ENCODE measurements at places on chromosomes 1 and 21. TPM values are rescaled to one million over a fixed set of nuclear protein-coding genes. Genes with fewer than 3 reads are reported as not detected.
A peak's percentile ranks its signal among the peaks of the same experiment; 100 is the strongest.

DNA sequence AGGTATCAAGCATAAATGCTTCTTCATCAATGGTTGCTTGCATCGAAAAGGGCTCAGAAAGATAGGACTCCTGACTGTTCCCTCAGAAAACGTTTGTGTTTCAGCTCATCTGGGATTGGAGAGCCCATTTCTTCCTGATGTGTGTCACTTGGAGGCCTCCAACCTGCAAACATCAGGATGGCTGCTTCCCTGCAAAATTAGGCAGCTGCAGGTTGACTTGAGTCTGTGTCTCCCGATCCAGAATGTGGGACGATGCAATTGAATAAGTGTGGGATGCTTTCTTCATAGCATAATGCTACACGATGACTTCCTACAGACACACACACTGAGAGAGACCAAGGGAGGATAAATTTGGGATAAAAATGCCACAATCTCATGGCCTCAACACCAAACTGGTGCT is 42.2 kb downstream of the OLIG1 start:
- peaks cover 98% of the 10 kb centered on the region for H3K27me3 ChIP-seq
- no peak for DNase-seq

DNA sequence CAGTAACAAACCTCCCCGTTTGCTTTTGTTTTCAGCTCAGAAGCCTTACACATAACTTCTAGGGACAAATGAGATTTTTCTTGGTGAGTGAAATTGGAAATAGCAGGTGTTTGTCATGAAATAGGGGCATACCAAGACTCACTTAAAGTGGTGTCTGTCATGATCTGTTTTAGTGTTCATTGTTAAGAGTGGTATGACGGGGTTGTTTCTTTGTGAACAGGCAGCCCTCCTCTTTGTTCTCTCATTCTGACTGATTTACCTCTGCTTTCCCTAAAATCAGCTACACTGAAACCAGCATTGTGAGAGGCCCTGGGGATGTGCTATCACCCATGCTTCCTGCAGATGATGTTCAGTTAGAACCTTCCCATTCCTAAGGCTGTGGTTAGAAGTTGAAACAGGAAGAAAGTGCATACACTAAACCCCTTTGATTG is 2.5 kb upstream of the ERO1B start:
- no peak overlapping the region for H3K27ac ChIP-seq
- DNase-seq, result no peak

- H3K36me3 ChIP-seq, result no peaks in the 10 kb centered on the region
- peak; percentile 42 for DNase-seq
- H3K4me3 ChIP-seq, result peak overlapping the region; percentile 63
- H3K4me1 ChIP-seq, result peaks cover 26% of the 10 kb centered on the region
Measured at GRCh38 chr1:227944931-227945890, 2.5 kb downstream of the WNT9A start.

GRCh38 chr21:42299324-42300044 is 15.7 kb downstream of the TFF3 start:
- H3K27ac ChIP-seq, result no peak overlapping the region
- no peak overlapping the region for H3K4me3 ChIP-seq
- H3K27me3 ChIP-seq, result peaks cover 51% of the 10 kb centered on the region
- no peak for DNase-seq

- peaks cover 13% of the 10 kb centered on the region for H3K4me1 ChIP-seq
- no peak overlapping the region for H3K4me3 ChIP-seq
- H3K27me3 ChIP-seq, result no peaks in the 10 kb centered on the region
- no peak for DNase-seq
Measured at GRCh38 chr1:60835649-60836048, 246.7 kb upstream of the NFIA start.

DNA sequence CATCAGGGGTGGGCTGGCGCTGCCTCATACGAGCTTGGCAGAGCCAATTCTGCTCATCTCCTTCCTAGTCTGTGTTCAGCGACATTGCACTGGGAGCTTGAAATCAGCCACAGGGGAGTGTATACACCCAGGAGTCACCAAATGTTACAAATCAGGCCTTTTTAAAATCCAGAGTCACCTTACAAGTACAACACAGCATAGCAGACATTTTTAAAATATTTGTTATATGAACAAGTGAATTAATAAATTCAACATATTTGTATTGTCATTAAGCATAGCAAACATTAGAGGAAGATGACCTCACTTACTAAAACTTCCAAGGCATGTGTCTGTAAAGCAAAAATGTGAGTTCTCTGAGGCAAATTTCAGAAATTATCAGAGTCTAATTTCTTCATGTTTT is 210.0 kb downstream of the HLX start:
- peaks cover 23% of the 10 kb centered on the region for H3K27me3 ChIP-seq
- peaks cover 30% of the 10 kb centered on the region for H3K4me1 ChIP-seq
- H3K27ac ChIP-seq, result peak overlapping the region; percentile 25
- DNase-seq, result no peak
- H3K4me3 ChIP-seq, result no peak overlapping the region

DNA sequence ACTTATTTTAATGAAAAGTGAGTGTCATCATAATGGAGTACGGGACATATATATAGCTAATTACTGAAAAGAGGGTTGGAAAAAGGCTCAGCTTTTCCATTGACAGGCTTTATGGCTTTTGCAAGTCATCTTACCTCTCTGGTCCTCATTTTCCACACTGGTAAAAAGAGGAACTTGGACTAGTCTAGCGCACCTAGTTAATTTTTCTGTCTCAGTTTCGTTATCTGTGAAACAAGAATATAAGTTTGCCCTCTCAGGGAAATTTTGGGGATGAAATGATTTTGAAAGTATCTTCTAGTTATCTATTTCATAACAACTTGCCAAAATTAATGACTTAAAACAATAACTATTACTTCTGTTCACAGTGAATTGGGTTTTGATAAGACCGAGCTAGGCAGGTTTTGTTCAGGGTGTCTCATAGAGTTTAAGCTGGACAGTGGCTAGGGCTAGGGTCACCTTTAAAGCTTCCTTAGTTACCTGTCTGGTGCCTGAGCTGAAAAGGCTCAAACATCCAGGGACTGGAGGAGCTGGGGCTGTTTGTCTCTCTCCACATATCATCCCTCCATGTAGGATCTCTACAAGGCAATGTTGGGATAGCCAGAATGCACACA is 91.7 kb downstream of the TYW3 start:
- H3K4me3 ChIP-seq, result no peak overlapping the region
- no peaks in the 10 kb centered on the region for H3K4me1 ChIP-seq
- H3K27me3 ChIP-seq, result peaks cover 19% of the 10 kb centered on the region
- DNase-seq, result no peak
- no peaks in the 10 kb centered on the region for H3K36me3 ChIP-seq
- no peak overlapping the region for H3K27ac ChIP-seq

DNA sequence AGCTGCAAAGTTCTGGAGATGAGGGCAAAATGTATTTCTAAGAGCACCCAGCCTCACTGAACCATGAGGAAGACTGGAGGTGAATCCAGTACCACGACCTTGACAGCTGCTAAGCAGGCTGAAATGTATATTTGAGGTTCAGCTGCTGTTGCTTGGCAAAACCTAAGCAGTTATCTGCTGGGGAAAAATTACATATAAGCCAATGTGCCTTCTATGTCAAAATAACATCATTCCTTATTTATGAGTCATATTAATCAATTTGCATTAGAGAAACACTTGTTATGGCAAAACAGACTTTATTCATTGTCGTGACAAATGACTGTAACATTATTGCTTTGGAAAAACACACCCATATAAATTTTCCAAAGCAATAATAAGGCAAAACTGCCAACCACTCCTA is 560.5 kb upstream of the NR5A2 start:
- H3K36me3 ChIP-seq, result no peaks in the 10 kb centered on the region
- no peak overlapping the region for H3K4me3 ChIP-seq
- no peak for DNase-seq
- H3K27me3 ChIP-seq, result no peaks in the 10 kb centered on the region

GRCh38 chr1:218611916-218612585 is 266.9 kb downstream of the TGFB2 start:
- no peaks in the 10 kb centered on the region for H3K27me3 ChIP-seq
- no peak for DNase-seq
- H3K4me1 ChIP-seq, result no peaks in the 10 kb centered on the region
- no peak overlapping the region for H3K4me3 ChIP-seq
- no peak overlapping the region for H3K27ac ChIP-seq

DNA sequence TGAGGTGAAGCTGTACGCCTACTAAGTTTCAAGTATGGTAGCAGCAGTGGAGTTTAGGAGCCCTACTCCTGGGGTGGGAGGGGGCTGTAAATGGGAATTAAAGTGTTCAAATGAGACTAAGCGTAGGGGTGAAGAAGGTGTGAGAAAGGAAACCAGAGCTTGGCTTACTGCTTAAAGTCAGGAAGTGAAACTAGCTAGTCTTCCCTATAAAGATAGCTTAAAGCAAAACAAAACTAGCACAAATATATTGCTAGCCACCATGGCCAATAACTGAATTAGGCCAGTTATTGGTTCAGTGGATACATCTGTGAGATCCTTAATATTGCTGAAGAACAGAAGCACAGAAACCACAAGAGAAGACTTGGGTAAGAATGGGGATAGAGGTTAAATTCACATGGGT is 492.2 kb upstream of the PKN2 start:
- H3K27me3 ChIP-seq, result no peaks in the 10 kb centered on the region
- peaks cover 15% of the 10 kb centered on the region for H3K4me1 ChIP-seq
- no peak overlapping the region for H3K4me3 ChIP-seq
- no peak overlapping the region for H3K27ac ChIP-seq

GRCh38 chr1:184427722-184428121 is 40.9 kb downstream of the C1orf21 start:
- no peak for DNase-seq
- no peak overlapping the region for H3K4me3 ChIP-seq
- peaks cover 35% of the 10 kb centered on the region for H3K4me1 ChIP-seq
- no peak overlapping the region for H3K27ac ChIP-seq
- H3K36me3 ChIP-seq, result peaks cover 9% of the 10 kb centered on the region

GRCh38 chr1:37724575-37724974 is 32.3 kb downstream of the CDCA8 start:
- H3K4me1 ChIP-seq, result no peaks in the 10 kb centered on the region
- H3K4me3 ChIP-seq, result no peak overlapping the region
- H3K27ac ChIP-seq, result no peak overlapping the region
- no peaks in the 10 kb centered on the region for H3K36me3 ChIP-seq
- DNase-seq, result no peak

- H3K4me3 ChIP-seq, result no peak overlapping the region
- no peak overlapping the region for H3K27ac ChIP-seq
- peaks cover 3% of the 10 kb centered on the region for H3K27me3 ChIP-seq
- peaks cover 5% of the 10 kb centered on the region for H3K4me1 ChIP-seq
- no peaks in the 10 kb centered on the region for H3K36me3 ChIP-seq
Measured at GRCh38 chr1:114122941-114123618, 30.6 kb downstream of the SYT6 start.

- no peaks in the 10 kb centered on the region for H3K36me3 ChIP-seq
- DNase-seq, result no peak
- no peaks in the 10 kb centered on the region for H3K4me1 ChIP-seq
- no peak overlapping the region for H3K4me3 ChIP-seq
- peaks cover 8% of the 10 kb centered on the region for H3K27me3 ChIP-seq
Measured at GRCh38 chr1:210817385-210818275, 316.3 kb downstream of the KCNH1 start.

- no peak overlapping the region for H3K27ac ChIP-seq
- DNase-seq, result no peak
- H3K4me3 ChIP-seq, result no peak overlapping the region
- H3K36me3 ChIP-seq, result no peaks in the 10 kb centered on the region
Measured at GRCh38 chr1:173117108-173117633, 66.4 kb upstream of the TNFSF18 start.

- H3K4me1 ChIP-seq, result no peaks in the 10 kb centered on the region
- peaks cover 24% of the 10 kb centered on the region for H3K36me3 ChIP-seq
- no peak for DNase-seq
- no peak overlapping the region for H3K4me3 ChIP-seq
Measured at GRCh38 chr1:186404454-186405051, 28.9 kb downstream of the ODR4 start.

DNA sequence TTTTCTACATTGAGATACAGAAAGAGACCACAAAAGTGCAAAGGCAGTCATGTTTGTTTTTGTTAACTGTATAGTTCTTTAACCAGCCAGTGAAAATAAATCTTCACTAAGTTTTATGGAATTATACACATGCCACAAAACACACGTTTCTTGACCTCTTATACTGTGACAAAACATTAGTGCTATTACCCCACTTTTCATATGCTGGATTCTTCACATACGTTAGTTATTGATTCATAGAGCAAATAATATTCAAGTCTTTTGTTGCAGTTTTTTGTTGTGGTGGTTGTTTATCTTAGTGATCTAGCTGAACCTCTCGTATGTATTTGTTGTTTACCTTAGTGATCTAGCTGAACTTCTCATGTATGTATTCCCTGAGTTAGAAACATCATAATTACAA is 28.0 kb downstream of the LYPLAL1 start:
- H3K4me3 ChIP-seq, result no peak overlapping the region
- no peak overlapping the region for H3K27ac ChIP-seq
- no peaks in the 10 kb centered on the region for H3K27me3 ChIP-seq
- peaks cover 6% of the 10 kb centered on the region for H3K4me1 ChIP-seq
- no peak for DNase-seq
- H3K36me3 ChIP-seq, result peaks cover 18% of the 10 kb centered on the region

- DNase-seq, result no peak
- H3K4me3 ChIP-seq, result no peak overlapping the region
- H3K4me1 ChIP-seq, result no peaks in the 10 kb centered on the region
- H3K27ac ChIP-seq, result no peak overlapping the region
- no peaks in the 10 kb centered on the region for H3K27me3 ChIP-seq
Measured at GRCh38 chr1:180188684-180189175, 34.1 kb downstream of the QSOX1 start.

DNA sequence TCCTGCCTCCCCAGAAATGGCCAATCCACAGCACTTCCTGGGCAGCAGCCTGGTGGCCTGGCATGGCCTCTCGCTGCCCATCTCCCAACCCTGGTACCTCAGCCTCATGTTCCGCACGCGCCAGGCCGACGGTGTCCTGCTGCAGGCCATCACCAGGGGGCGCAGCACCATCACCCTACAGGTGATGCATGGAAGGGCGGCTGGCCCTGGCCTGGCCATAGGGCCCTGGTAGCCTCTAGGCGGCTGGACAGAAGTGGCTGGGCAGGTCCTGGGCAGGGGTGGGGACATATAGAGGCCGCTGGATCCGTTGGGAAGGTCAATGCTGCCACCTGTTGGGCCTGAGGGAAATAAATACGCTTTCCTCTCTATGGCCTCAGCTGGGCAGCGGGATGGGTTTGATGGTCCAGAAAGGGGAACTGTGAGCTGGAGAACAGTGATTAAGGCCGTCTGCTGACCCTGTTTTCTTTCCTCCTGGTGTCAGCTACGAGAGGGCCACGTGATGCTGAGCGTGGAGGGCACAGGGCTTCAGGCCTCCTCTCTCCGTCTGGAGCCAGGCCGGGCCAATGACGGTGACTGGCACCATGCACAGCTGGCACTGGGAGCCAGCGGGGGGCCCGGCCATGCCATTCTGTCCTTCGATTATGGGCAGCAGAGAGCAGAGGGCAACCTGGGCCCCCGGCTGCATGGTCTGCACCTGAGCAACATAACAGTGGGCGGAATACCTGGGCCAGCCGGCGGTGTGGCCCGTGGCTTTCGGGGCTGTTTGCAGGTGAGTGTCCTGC is 14.4 kb downstream of the CELSR2 start:
- peaks cover 5% of the 10 kb centered on the region for H3K4me1 ChIP-seq
- H3K4me3 ChIP-seq, result no peak overlapping the region
- peak; percentile 60 for DNase-seq

- no peak overlapping the region for H3K4me3 ChIP-seq
- H3K27me3 ChIP-seq, result no peaks in the 10 kb centered on the region
- no peak for DNase-seq
- no peak overlapping the region for H3K27ac ChIP-seq
Measured at GRCh38 chr1:183002797-183003196, 20.4 kb upstream of the LAMC1 start.

CCDC185 gene
- not detected for total RNA-seq

LRRN2 gene
- total RNA-seq, result 3.3 TPM

OR6N1 gene
- not detected for total RNA-seq

MPZ gene
- total RNA-seq, result 1.3 TPM

LDLRAD1 gene
- total RNA-seq, result not detected

CD1E gene
- not detected for total RNA-seq

TMPRSS15 gene
- 1.4 TPM for total RNA-seq

CYP2J2 gene
- 2.9 TPM for total RNA-seq

FALEC gene
- total RNA-seq, result 1.9 TPM

LRRC71 gene
- total RNA-seq, result 0.34 TPM

Data from mesothelial cell of epicardium (in vitro differentiated cells).